Amygdala (tissue), 56 donors: ENCODE measurements at places on chromosomes 7 and 10.

- DNase-seq: no peak
Observed at GRCh38 chr10:14309593-14309992, 21.1 kb downstream of the FRMD4A start.

DNA sequence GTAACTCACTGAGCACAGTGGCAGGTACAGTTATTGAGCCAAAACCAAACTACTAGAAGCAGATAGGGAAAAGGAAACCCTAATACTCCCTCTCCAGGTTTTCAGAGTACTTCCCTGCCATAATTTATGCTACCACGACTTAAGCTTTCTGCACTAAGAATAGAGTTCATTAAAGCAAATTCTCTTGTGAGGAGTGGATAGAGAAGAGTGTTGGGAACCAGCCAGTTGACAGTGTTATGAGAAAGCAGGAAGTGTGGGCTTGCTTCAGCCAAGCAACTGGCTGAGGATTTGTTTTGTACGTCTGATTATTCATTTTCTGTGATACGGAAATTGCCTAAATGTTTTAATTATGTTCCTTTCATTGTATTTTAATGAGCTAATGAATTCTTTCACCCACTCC, 280.5 kb downstream of the KIF20B start:
- DNase-seq: no peak

DNA sequence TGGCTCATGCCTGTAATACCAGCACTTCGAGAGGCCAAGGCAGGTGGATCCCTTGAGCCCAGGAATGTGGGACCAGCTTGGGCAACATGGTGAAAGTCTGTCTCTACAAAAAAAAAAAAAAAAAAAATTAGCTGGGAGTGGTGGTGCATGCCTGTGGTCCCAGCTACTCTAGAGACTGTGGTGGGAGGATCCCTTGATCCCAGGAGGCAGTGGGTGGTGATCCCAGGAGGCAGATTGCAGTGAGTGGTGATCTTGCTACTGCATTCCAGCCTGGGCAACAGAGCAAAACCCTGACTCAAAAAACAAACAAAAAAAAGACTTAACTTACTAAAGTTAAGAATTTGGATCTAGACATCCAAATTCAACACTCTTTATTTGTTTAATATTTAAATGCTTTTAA, 10.2 kb upstream of the ADO start:
- DNase-seq: no peak

DNA sequence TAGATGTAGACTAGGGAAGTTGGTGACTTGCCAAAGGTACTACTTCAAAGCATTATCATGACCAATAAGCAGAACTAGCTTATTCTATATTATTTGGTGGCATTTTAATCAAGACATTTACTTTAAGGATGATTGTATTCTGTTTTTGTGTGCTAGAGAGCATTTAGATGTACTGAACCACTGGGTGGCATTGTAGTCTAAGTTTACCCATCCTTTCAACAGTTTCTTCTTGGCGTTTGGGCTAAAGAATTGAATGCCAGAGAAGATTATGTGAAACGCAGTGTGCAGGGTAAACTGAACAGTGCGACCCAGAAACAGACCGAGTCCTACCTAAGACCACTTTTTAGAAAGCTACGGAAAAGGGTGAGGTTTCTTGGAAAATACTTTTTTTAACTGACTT, 26.8 kb downstream of the PRPF18 start:
- DNase-seq: no peak

- DNase-seq: no peak
Observed at GRCh38 chr10:76695069-76695468, 942.5 kb downstream of the KCNMA1 start.

DNA sequence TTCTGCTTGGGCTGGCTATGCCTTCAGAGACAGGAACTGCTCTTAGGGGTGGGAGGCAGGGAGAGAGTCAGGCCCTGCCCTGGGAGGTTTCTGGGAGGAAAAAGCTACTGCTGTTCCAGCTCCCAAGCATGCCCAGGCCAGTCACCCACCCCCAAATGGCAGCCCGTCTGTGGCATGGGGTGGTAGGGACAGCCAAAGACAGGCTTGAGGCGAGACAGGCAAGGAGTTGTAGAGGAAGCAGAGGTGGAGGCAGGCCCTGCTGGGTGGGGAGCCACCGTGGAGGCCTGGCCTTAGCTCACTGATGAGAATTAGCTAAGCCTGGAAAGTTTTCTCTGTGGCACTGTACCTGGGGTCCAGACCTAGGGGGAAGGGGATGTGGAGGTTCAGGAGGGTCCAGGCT, 6.6 kb upstream of the SAMD8 start:
- DNase-seq: no peak

GRCh38 chr7:7889791-7890568, 78.6 kb upstream of the GLCCI1 start:
- no peak for DNase-seq

DNA sequence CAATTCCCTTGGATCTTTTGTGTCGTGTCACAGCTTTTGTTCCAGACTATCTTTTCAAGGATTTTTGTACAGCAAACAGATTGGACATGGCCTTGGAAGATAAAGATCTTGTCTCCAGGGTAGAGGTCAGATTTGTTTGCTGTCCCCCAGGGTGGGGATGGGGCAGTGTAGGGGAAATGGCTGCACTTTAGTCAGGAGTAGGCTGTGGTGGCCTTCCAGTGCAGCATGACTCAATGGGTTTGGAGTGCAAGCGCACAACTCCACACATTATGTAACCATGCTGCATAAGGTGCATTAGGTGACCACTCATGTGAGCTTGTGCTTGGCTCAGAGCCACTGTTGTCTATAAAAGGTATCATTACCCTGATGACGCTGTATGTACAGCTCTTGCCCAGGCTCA, 23.9 kb upstream of the ADAMTS14 start:
- no peak for DNase-seq

- peak; percentile 7 for DNase-seq
Observed at GRCh38 chr7:119578116-119578515, 694.9 kb upstream of the KCND2 start.

DNA sequence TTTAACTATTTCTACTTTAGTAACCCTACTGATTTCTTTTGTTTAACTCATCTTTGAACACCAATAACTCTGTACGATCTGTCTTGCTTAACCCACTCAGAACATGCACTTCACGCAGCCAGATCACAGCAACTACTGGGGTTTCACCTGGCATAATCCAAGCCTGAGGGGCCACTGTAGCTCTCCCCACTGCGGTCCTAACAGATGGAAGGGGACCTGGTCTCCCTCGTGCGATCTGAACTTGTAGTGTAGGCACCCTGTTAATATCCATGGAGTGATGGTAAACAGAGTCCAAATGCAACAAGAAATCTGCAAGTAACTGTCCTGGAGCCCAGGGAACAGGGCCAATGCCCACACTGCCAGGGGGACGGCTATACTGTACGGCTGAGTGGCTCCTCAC, 45.5 kb downstream of the INSIG1 start:
- DNase-seq: no peak

GRCh38 chr10:32956365-32957197, 1.4 kb downstream of the ITGB1 start:
- DNase-seq: no peak

DNA sequence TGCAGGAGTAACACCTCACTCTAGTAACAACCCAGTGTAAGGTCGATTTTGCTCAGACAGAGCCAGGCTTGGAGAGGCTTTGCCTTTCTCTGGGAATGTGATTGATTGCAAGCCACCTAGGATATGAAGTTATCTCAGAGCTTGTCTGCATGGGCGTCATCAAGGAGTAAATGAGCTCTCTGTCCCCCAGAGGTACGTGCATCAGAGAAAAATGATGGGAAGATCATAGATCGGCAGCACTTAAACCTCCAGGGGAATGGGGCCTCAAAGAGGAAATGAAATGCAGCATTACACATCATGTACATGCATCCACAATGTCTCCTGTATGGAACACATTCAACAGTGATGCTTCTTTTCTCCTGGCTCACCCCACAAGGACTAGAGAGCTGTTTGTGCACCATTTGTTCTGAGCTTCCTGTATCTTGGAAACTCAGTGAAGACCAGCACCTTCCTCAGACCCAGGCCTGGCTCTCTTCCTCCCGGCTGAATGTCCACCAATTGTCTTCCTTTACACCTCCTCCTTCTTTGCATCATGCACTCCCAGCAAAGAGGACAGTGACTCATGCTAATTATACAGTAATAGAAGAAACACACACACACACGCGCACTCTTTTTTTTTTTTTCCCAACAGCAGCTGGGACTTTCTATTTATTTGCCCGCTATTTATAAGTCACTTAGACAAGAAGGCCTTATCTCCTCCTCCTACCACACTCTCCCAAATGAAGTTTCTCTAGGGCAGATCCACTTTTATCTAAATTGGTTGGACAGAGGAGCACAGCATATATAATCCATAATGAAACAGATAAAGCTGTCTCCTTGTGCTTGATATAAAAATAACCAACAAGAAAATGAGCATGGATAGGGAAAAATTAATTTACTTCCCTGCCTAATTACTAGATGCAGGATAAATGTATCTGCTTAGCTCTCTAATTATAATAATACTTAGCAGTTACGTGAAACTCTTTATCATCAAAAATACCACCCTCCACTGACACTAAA, 990.7 kb downstream of the CCSER2 start:
- DNase-seq: no peak

GRCh38 chr10:102514487-102515311, 10.9 kb downstream of the SUFU start:
- no peak for DNase-seq

DNA sequence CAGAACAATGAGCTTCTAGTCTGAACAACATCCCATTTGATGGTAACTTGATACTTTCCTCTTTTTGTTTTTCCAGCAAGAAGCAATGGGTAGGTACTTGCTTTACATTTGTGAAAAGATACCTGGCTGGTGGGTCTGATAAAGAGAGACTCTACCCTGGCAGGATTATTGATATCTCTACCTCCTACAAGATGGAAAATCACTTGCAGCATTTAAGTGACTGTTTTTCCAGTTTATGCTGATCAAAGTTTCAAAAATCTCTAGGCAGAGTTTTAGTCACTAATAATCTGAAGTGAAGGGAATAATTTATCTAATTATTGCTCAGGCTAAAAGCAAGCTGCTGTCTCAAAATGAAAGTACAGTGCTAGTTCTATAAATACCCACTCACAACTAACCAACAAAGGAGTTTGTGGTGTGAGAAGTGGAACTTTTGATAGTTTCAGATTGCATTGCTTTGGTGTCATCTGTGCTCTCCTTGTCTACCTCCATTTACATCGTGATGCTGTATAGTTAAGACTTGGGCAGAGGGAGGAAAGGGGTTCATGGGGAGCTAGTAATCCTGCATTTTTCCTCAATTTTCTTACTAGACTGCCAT, 86.0 kb upstream of the ANKRD1 start:
- no peak for DNase-seq

DNA sequence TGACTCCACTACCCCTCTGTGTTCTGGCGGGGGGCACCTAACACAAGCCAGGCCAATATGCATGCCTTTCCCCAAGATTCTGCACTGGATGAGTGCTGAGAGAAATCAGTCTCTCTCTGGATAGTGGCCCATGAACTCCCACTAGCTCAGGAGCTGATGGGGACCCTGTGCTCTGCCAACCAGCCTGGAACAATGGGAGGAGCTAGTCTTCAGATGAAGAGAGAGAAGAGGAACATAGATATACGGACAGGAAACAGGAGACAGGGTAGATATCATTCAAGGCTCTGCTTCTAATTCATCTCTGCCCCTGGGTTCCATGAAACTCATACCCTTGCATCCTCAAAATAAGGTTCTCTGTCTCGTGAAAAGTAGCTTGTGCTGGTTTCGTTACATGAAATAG, 27.9 kb upstream of the PLXNA4 start:
- DNase-seq: no peak

DNA sequence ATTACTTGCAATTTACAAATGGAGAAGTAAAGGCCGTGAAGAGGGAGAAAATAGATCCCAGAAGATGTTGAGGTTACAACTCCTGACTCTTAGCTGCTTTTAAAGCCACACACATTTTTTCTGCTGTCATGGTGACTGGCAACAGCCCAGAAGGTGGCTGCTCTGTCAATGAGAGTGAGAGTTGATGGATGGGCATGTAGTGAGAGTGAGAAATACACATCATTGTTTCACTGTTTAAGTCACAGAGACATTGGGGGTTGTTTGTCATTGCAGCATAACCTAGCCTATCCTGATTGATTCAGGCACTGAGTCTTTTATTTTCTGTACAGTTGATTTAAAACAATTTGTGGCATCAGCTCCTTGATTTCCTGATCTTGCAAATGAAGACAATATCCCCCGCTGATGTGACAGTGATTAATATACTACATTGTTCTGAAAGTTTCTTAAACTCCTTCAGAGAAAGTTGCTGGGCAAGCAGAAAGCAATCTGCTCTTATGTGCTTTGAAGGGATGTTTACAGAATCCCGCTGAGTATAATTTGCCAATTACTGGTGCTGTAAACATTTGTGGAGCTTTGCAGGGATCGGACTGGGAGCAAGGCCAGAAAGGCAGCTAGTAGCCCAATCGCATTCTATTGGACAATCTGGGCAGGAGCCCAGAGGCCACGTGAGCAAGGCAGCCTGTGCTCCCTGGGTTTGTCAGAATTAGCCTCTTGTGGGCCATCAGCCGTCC, 229.6 kb downstream of the PRPF18 start:
- DNase-seq: peak; percentile 27

DNA sequence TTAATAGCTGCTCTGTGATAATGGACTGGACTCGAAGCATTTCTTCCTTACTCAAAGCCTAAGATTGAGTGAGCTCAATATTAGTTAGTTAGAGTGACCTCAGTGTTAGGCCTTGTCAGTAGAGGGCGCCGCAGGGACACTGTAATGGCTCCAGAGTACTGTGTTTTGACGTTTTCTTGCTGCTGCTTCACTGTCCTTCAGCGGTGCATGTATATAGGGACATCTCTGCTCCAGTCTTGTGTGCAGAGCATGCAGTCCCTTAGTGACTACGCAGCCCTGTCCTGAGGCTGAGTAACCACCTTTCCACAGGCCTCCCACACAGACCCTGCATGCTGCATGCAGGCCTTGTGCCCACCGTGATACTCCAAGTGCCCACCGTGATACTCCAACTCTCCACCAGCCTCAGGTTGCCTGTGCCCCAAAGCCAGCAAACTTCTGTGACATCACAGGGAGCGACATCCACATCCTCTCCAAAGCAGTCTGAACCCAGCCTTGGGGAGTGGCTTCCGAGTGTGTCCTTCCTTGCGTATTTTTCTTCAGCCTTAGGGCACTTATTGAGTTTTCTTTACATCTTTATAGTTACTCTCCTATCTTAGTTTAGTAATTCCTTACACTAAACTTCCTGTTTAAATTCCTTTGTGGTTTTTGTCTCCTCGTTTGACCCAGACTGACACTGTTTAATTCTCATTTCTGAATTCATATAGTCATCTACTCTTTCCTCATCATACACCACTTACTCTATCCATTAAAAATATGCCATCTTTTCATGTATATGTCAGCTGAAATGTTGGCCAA, 118.2 kb downstream of the JAZF1 start:
- peak; percentile 42 for DNase-seq
